HEK293T (cell line): ENCODE measurements at places on chromosomes 3 and 15.
A peak's percentile ranks its signal among the peaks of the same experiment; 100 is the strongest.

DNA sequence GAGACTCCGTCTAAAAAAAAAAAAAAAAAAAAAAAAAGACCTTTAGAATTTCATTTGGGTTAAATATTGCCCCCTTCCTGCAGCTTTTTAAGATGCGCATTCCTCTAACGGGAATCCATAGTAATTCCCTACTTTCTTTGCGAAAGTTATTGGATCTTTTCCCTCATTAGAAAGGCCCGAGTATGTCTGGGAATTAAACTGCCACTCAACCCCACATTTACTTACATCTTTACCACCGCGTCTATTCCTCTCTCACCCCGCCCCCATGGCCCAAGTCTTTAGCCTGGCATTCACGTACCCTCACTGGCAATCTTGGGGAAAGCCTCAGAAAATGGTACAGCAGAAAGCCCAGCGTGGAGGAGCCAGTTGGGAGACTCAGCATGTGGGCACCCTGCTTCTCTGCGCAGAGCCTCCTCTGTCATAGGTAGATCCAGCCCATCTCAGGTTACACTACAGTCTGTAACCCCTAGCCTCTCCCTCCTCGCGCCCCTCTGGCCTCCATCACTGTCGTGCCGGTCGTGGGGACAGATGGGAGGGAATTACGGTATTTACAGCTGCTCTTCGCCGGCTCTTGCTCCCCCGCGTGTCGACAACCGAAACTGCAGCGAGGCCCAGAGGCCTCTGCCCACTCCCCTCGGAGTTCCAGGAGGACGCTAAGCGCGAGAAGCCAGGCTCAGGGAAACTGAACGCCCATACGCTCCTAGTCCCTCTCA is 6.4 kb upstream of the ANKDD1A start:
- DNase-seq: no peak

- no peak for DNase-seq
Measured at GRCh38 chr3:193791041-193792032, 198.3 kb downstream of the OPA1 start.

GRCh38 chr15:64004056-64004455 is 42.2 kb downstream of the DAPK2 start:
- no peak for DNase-seq

- DNase-seq: no peak
Measured at GRCh38 chr3:52484680-52485461, 10.3 kb upstream of the STAB1 start.

- DNase-seq: no peak
Measured at GRCh38 chr3:54733106-54734006, 194.5 kb downstream of the LRTM1 start.

GRCh38 chr3:121786485-121786884 is 36.9 kb upstream of the GOLGB1 start:
- DNase-seq: no peak

GRCh38 chr3:42720126-42720525 is 17.5 kb upstream of the HHATL start:
- DNase-seq: no peak

GRCh38 chr15:59274126-59274970 is 67.7 kb downstream of the LDHAL6B start:
- DNase-seq: no peak

- DNase-seq: no peak
Measured at GRCh38 chr3:193686665-193687483, 93.9 kb downstream of the OPA1 start.

DNA sequence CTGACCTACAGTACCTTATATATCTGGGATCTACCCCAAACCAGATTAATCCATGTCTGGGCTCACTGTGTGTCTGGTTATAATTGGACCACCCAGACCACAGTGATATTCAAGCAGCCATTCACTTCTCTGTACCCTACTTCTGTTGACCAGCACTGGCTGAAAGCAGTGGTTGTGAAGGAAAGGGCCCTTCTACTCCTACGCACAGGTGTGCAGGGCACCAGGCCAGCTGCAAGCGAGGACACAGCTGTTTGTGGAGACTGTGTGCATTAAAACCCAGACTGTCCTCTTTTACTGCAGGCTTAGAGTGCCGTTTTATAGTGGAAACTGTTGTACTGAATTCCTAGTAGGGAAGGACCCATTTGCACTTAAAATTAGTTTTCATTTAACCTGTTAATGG is 29.5 kb downstream of the CTDSPL start:
- no peak for DNase-seq

DNA sequence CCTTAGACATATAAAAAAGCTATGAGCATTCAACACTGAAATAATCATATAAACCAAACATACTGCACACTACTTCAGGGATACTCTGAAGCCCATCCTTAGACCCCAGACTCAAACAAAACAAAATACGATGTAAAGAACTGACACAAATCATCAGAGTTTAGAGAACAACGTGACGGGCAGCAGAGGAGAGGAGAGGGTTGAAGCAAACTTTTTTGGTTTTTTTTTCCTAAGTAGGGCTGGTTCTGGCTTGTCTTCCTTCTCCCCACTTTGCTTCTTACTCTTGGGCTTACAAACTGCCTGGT is 34.7 kb downstream of the GAP43 start:
- DNase-seq: no peak

GRCh38 chr15:29071232-29071881 is 185.6 kb downstream of the APBA2 start:
- DNase-seq: no peak

DNA sequence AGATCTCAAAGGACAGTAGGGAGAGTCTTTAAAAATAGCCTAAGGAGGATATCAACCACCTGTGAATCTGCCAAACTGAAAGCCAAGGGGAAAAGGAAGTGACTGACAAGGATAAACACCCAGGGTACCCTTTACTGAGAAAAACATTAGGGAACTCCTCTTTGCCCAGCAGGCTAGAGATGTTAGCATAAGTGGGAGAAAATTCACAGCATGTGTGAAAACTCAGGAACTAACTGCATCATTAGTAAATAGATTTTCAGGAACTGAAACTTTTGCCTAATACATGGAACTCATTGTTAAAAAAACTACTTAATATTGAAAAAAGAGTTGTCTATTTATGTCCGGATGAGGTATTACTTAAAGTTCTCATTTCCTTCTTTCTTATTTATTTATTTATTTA is 375.5 kb downstream of the NTRK3 start:
- no peak for DNase-seq

GRCh38 chr3:127680798-127681221 is 8.1 kb downstream of the ABTB1 start:
- no peak for DNase-seq

GRCh38 chr3:20232906-20233780 is 47.1 kb upstream of the SGO1 start:
- no peak for DNase-seq

GRCh38 chr15:67192185-67192820 is 62.2 kb downstream of the AAGAB start:
- DNase-seq: no peak

DNA sequence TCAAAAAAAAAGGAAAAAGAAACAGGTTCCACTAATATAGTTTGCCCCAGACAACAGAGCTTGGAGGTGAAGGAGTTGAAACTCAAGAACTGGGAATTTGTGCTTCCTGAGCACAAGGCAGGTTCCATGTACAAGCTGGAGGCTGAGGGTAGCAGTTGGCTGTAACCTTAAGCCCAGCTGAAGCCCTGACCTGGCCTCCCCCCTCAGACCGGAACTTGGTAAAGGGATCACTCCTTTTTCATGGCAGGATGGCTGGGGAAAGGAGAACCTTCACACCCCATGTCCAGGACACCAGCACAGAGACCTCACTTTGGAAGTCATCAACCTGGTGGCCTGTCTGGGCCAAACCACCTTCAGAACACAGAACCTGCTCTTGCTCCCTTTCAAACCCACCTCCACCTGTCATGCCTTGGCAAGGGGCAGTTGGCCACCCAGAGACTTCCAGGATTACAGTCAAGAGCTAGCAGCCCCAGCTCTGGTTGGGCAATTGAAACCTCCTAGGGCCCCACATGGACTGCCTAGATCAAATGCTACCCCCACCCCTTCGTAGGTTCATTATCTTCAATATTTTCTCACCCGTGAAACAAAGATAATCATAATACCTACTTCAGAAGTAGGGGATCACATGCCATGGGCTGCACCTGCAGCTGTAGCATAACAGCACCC is 3.5 kb downstream of the RPL29 start:
- DNase-seq: no peak

GRCh38 chr3:194494951-194495374 is 8.2 kb upstream of the ATP13A3 start:
- DNase-seq: no peak

DNA sequence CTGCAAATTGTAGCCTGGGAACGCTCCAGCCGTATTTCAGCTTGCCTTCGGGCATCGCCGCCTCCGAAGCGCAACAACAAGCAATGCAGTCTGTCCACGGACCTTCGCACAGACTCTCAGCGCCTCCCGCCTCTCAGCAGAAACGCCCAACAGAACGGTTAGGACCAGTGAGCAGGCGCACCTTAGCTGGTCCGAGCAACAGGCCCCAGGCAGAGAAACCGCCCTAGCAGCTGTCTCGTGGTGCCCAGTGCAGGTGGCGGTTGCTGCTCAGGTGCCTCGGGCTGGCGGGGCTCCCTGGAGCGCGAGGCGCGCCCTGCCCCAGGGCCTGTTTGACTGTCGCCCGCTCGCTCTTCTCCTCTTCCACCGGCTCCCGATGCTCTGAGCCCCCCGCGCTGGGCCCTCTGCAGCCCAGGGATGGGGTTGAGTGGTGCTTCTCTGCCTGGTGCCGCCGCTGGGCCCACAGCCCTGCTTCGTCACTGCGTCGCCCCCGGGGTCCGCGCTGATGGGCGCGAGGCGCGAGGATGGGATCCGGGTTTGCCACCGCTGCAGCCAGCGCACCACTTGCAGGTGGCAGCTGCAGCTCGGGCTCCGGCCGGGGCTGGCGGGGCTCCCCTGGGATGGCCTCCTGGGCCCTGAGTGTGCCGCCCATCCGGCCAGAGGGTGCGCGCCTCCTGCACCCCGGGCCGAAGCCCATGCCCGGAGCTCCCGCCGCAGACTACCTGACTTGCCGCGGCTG is 268.4 kb upstream of the FRG2C start:
- no peak for DNase-seq

DNA sequence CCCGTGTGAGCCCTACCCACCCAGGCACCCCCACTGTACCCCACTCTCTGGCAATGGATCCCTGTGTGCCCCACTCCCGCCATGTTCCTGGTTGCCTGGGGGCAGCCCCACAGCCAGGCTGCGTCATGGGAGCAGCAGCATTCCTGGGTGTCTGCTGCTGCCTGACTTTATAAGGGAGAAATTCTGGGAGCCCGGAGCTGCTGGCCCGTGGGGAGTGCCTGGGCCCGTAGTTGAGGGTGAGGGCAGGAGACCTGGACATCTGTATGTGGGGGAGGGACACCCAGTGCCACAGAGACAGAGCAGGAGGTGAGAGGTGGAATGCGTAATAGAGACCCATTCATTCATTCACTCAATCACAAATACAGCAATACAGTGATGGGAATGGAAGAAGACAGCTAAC is 15.1 kb downstream of the CSPG4 start:
- no peak for DNase-seq

GRCh38 chr15:91469632-91470567 is 369.8 kb downstream of the SV2B start:
- no peak for DNase-seq

GRCh38 chr3:152910211-152910610 is 75.3 kb downstream of the P2RY1 start:
- no peak for DNase-seq

DNA sequence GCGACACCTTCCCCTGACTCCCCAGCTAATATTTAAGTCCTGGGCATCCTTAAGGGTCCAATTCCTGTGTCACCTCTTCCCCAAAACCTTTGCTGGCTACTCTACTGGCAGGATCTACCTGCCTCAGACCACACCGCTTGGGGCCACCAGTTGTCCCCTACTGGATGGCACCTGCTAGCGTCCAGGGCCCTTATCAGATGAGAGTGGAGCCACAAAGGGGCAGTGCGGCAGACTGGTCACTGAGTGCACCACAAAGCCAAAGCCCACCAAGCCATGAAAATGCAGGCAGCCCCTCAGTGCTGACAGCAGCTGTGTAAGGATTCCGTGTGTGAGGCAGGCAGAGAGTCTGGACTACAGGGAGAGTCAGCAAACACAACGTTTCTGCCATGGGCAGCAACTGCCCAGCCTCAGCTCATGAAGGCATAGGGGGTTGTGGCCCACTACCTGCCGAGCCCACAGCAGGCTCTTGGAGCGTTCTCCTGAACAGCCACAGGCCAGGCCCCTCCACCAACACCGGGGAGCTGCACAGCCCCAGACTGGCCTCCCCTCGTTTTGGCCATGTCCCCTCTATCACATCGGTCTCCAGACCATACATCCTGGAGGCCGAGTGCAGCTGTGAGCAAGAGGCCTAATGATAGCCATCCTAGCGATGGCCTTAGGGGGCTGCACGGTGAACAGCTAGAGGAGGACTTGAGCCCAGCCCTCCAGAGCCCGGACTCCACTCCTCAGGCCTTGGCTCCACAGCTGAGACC is 32.3 kb downstream of the ALDH1L1 start:
- DNase-seq: peak; percentile 2

GRCh38 chr3:8482263-8482662 is 19.4 kb upstream of the LMCD1 start:
- no peak for DNase-seq

DNA sequence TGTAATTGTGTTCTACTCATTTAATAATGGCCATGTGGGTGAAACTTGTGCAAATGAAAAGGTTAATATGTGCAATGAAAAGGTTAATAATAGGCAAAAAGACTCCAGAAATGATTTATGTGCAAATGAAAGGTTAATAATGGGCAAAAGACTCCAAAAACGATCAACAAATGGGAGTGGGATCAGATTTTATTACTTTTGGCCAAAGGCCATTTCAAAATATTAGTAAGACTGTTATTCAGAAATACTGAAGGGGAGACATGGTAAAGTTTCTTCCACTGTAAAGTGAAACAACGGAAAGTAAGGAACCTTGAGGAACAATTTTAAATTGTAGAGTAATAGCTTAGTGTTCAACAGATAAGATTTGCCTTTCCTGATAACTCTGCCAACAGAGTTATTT is 40.7 kb downstream of the STARD9 start:
- no peak for DNase-seq

- DNase-seq: peak; percentile 86
Measured at GRCh38 chr3:56468184-56469106, at the start of gene ERC2. Gene ERC2, minus strand, starts transcription at chr3:56468467.

- no peak for DNase-seq
Measured at GRCh38 chr15:88912500-88912921, 668 bp downstream of the MFGE8 start.

- no peak for DNase-seq
Measured at GRCh38 chr3:74302281-74302680, 312.2 kb downstream of the CNTN3 start.

DNA sequence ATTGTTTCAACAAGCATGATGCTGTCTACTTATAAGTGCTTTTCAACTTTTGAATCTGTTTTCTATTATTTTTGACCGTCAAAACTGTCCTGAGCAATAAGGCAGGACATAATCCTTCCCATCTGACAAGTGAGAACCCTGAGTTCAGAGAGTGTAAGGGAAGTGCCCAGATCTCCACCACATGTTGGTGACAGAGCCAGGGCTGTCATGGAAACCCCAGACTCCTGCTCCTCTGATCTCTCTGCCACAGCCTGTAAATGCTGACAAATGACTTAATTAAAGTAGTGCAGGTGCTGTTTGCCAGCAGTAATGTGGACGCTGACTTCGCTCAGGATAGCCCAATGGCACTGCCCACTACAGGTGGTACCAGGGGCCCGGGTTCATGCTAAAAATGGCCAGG is 40.3 kb downstream of the SPSB4 start:
- DNase-seq: no peak
